ENCODE measurements at places on chromosomes 7 and 10. TPM values are rescaled to one million over a fixed set of nuclear protein-coding genes. Genes with fewer than 3 reads are reported as not detected.

The ADCY1 gene
- total RNA-seq, result 0.35 TPM

The SLC4A2 gene
- 114 TPM for total RNA-seq

The GOLGA7B gene
- total RNA-seq, result not detected

The KDM7A gene
- 3.9 TPM for total RNA-seq

The NAT16 gene
- total RNA-seq, result not detected

The SDK1 gene
- total RNA-seq, result 2.3 TPM

The TMEM176B gene
- not detected for total RNA-seq

Data from glomerular endothelial cell (primary cell).